ENCODE measurements at places on chromosomes 2 and 18.

DNA sequence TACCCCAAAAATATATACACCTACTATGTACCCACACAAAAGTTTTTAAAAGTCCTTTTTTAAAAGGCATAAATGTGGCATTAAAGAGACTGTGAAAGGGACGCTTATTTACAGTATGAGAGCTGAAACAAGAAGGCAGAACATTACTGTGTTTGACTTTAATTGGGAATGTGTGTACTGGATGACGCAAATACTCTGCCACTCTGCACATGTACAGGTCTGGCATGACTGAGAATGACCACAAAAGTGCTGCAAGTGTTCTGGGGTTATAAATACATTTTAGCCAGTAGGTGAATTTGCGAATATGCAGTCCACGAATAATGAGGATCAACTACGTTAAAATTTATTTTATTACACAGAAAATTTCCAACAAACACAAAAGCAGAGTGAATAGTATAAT lies 11.4 kb downstream of the DARS1 start:
- no peak for DNase-seq

DNA sequence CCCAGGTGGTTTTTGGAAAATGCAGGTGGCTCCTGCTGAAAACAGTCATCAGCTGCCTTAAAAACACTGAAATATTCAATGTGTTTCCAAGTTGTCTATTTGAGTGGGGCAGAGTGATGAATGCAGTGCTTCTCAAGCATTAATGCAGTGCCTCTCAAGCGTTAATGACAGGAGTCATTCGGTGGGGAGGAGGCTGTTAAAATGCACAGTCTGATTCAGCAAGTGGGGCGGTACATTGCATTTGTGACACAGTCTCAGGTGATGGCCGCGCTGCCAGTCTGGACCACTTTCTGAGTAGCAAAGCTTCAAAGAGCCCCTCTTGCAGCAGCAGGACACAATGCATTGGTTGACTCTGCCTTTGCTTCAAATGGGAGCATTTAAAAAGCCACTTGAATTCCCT lies 231.4 kb upstream of the RGPD4 start:
- DNase-seq, result no peak

- no peak for DNase-seq
These were observed 14.2 kb downstream of the PMS1 start for GRCh38 chr2:189798312-189799029.

GRCh38 chr18:38198526-38198925 lies 632.9 kb upstream of the CELF4 start:
- no peak for DNase-seq

DNA sequence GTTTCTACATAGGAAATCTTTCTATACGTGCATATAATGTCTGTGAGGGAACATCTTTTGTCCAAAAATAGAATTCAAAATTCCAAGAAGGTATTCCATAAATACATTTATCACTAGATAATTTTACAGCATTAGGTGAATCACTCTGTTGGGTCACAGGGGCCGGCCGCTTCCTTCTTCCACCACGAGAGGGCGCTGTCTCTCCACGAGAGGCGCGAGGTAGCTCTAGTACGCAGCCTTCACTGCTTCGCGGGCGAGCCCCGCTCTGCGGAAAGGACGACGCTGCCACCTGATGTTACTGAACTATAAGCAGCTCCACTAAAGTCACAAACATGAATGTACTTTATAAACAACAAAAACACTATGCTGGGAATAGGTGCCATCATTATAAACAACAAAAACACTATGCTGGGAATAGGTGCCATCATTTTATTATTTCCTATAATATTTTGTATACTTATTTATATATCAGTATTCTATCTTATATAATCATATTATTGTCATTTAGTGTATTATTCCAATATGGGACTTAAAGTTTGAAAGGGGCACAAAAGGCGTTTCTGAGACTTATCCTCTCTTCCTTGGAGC lies 69.4 kb upstream of the REV1 start:
- DNase-seq, result peak; percentile 61

GRCh38 chr2:110950281-110950680 lies 170.4 kb upstream of the BCL2L11 start:
- DNase-seq, result no peak

GRCh38 chr2:38485734-38486133 lies 108.7 kb upstream of the ATL2 start:
- DNase-seq, result peak; percentile 8

DNA sequence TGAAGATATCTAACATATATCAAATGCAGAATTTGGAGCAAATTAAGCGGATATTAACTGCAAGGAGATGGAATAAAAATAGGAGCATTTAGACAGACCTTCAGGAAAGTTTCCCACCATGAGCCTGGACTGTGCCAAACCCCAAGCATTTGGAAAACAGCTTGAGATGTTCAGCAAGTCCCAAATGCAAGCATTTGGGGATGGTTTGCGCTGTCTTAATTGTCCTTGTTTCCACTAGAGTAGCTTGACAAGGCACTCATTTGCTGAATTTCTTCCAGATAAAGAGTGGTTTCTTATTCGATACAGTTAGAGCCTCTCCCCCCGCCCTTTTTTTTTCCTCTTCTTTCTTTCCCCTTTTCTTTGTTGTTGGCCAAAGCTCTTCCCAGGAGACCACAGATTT lies 77.1 kb upstream of the CDC42EP3 start:
- no peak for DNase-seq

DNA sequence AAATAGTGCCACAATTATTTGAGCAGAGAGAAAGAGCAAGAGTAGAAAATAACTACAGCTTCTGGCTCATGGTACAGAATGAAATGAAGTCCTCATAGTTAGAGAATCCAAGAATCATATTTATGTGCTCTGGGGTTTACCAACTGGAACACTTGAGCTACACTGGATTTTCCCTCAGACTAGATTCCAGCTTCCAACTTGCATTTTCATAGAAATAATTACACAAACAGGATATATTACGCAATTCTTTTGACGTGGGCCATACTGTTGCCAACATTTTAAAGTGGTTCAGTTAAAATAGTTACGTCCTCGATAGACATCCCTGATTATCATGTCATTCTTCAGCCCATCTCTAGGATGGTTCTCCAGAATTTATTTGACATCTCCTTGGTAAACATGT lies 129.2 kb downstream of the ETAA1 start:
- DNase-seq, result no peak

DNA sequence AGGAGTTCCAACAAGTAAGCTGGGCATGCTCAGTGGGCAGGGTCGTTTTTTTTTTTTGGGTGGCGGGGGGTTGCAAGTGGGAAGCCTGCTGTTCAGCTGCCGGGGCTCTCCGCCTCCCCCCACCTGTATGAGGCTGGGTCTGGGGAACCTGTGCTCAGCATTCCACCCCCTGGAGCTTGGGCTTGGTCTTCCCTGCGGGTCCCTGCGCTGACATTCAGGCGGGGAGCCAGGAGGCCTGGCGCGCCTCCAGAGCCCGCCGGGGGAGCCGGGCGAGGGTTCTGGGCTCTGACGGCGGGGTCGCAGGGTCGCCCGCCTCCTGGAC lies 822 bp upstream of the GPD2 start:
- DNase-seq, result no peak

DNA sequence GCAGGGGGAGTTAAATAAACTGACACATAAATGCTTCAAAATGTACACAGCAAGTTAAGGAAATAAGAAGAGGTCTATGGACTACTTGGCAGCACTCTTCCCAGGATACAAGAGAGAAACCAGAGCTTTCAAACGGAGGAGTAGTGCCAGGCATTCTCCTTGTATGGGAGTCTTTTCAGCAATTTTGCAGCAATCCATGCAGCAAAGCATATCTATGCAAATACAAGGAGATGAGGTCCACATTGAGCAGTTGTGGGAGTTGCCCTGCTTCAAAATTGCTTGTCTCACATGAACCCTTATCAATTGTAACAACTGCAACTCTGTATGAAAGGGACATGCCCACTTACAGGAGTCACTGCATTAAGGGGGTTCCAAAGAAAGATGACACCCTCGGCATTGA lies 37.8 kb downstream of the SCN9A start:
- DNase-seq, result no peak

DNA sequence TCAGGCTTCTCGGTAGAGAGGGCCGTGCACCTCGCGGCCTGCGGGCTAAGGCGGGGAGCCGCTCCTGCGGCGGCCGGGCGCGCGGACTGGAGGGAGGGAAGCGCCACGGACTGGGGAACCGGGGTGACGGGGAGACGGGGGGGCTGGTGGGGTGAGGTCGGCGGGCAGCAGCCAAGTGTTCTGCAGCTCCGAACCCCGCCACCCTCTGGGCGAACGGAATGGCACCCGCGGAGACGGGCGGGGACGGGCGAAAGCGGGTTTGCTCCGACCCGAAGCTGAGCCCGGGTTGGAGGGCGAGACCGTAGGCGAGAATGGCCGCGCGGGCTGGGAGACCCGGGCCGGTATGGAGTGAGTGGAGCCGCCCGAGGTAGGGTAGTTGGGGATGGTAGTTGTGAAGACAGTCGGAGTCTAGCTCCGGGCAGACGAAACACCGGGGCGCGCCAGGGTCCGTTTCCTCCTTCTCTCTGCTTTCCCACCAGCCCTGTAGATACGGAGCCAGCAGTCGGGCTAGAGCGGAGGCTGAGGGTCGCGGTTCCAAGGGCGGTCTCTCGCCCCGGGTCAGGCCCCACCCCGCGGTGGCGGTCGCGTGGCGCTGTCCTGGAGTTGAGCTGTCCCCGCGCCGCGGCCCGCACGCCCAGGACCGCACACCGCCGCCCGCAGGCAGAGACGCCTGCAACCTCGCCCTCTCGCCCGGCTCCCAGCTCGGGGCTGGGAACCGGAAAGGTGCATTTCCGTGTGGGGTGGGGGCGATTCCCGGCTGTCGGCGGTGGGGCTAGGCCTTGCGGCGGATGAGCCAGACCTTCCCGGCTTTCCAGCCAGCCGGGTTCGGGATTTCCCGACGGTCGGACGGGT lies 160.3 kb upstream of the SIX2 start:
- DNase-seq, result no peak

DNA sequence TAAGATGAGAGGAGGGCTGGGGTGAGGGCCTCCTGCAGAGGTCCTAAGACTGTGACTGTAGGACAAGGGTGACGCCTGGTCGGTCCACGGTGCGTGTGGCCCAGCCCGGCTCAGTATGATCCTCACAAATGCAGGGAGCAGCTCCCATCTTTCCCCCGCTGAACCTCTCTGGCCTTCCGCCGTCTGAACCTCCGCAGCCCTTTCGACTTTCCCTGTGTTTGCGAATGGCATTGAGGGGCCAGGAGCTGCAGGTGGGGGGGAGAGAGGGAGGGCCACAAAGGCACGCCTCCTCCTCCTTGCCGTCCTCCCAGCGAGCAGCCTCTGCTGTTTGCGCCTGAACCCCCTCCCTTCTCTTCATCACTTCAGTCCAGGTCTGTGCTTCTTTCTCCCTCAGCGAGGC lies 68.6 kb upstream of the PXDN start:
- no peak for DNase-seq

DNA sequence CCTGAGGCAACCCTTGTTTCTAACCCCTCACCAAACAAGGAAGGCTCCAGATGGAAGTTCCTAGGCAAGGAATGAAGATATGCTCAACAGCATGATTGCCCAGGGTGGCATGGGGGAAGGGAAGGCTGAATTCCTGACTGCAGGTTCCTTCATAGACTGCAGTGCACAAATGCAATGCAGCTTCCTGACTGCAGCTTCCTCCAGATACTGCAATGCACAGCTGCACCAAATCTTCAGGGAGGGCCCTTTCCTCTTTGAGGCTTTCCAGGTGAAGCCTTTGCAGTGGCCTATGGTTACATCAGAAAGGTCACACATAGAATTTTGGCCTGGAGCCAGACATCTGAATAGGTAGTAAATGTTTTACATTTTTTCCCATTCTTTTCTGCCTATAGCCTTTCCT lies 58.8 kb upstream of the DYNAP start:
- no peak for DNase-seq

DNA sequence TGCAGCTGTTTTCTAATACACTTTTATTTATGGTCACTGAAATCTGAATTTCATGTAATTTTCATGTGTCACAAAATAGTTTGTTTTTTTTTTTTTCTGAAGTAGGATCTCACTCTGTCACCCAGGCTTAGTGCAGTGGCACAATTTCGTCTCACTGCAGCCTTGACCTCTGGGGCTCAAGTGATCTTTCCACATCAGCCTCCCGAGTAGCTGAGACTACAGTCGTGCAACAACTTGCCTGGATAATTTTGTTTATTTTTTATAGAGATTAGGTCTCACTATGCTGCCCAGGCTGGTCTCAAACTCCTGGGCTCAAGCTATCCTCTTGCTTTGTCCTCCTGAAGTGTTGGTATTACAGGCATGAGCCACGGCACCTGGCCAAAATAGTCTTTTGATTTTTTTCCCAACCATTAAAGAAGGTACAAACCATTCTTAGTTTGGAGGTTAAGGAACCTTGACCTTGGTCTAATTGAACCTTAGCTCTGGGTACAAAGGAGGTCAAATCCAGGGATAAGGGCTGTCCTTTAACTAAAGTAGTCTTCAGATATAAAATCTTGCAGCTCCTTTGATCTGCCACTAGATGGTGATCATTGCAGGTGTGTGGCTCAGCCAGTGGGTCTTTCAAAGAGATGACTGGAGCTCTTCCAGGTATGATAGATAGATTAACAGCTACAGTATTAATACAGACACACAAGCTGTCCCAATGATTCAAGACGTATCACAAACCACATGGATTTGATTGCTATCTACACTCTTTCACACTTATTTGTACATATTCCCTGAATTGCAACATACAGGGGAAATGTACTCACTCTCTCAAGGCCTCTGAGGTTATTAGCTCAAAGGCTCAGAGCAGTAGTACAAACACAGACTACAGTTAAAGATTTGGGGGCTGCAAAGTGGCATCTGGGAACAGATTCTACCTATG lies 4.7 kb upstream of the KRCC1 start:
- DNase-seq, result peak; percentile 11

GRCh38 chr2:101442667-101443061 lies 32.2 kb downstream of the RFX8 start:
- no peak for DNase-seq

DNA sequence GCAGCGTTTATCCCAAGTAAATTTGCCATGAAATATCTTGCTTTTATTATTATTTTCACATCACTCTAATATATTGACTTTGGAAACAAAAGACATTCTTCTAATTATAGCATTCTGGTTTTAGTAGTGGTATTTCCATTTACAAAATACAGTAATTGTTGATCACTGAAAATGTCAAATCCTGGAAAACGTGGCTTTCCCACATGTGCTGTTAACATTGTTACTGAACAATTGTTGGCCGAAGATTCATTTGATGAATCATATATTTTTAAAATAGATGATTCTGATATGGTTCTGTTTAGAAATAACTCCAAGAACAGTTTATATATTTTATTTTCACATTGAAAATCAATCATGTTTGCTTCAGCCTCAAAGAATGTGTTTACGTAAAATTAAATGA lies 32.9 kb downstream of the SP140 start:
- DNase-seq, result no peak

- DNase-seq, result no peak
These were observed 42.7 kb downstream of the COLEC12 start for GRCh38 chr18:457521-458412.

- DNase-seq, result peak; percentile 7
These were observed 138.8 kb downstream of the MCFD2 start for GRCh38 chr2:46776687-46777327.

DNA sequence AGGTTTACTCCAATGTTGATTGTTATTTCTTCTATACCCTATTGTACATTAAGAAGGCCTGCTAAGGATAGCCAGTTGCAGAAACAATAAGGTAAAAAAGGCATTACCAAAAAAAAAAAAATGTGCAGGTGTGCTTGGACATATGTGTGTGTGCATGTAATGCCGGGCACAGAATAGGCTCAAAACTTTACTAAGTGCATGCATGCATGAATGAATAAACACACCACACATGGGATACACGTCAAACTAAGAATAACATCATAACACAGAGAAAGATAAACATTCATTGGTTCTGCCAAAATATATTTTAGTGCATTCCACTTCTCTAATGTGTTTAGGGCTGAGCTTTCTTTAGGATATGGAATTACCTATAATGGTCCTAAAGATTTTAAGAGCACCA lies 298.2 kb downstream of the TCF4 start:
- no peak for DNase-seq
